Fibroblast of the aortic adventitia (primary cell): ENCODE measurements at places on chromosomes 12 and 14. TPM values are rescaled to one million over a fixed set of nuclear protein-coding genes. Genes with fewer than 3 reads are reported as not detected.

DNA sequence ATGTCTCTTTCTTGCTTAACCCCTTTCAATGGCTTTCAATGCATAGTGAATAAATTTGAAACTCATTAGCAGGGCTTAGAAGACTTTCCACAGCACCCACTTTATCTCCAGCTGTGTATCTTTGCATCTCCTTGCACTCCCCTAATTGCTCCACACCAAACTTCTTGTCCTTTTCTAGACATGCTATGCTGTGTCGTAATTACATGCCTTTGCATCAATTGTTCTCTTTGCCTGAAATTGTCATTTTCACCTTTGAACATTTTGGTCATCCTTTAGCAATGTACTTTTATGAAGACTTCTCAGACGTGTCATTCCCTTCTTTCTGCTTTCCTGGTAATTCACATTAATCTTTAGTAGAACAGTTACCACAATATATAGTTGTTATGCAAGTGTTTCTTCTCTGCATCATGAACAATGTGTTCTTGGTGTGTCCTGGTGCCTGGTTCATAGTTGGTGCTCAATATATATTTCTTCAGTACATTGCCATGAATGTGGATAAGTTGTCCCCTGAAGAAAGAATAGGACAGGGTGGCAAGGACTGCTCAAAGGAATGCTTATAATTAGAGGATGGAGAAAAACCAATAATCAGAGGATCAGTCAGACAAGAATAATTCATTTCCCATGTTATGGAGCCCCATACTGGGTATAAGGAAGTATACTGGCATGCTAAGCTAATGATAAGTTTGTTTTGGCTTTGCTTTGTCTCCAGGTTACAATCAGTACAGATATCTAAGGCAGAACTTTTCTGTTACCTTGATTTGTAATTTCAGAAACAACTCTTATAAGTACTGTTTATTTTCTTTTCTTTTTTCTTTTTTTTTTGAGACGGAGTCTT is 27.2 kb downstream of the ARF6 start:
- no peak for DNase-seq

DNA sequence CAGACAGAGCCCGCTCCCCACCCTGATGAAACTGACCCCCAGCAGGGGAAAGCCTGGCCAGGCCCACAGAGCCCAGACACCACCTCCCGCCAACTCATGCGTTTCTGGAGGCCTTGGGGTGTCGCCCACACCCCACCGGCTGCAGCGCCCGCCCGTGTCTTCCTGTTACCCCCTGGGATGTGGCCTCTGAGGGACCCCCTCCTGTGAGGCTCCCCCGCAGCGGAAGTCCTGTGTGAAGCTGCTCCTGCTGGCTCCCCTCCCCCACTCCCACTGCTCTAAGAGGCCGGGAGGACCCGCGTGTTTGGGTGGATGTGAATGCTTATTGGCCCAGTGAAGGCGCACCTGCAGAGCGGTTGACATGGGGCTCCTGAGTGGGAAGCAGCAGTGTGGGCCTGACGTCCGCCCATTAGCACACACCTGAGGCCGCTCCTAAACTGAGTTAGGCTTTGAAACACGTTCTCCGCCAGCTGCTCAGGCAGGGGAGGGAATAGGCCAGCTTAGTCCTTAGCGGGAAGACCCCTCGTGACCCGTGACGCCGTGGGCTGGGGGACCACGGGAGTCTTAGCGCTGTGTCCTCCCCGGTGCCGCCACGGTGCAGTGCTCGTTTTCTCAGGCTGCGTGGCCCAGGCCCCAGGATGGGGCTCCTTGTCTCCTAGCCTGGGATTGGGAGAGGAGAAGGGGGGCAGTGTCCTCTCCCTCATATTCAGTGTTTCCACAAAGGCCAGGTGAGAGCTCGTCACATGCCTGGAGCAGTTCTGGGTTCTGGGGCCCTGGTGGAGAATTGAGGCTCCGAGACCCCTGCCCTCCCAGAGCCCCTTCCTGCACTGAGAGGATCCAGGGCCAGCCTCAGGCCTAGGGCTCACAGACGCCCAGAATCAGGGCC is 323.4 kb upstream of the SFSWAP start:
- no peak for DNase-seq

DNA sequence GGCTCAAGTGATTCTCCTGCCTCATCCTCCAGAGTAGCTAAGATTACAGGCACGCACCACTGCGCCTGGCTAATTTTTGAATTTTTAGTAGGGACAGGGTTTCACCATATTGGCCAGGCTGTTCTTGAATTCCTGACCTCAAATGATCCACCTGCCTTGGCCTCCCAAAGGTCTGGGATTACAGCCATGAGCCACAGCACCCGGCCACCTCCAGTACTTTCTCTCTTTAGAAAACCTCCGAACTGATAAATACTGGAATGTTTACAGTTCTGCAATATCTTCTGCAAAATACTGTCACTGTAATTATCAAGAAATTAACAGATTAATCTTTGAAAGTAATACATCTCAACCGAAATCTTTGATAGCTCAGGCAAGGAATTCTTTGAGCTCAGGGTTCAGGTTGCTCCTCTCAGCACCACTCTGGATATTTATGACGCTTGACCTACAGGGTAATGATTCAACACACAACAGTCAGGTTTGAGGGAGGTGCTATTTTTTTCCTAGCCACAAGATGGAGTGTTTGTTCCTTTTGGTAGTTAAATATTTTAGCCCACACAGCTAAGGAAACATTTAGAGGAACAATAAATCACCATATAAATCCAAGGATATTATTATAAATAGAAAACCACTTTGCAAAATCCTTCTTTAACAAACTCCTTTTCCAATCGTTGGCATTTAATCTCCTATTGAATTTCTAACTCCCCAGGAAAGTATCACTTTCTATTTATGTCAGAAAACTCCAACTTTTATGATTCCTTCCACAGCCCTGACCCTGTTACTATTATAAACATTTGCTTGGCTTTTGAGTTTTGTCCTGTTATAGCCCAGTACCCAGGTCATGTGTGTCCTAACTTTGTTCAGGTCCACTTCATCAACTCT is 48.6 kb upstream of the GTF2A1 start:
- peak; percentile 82 for DNase-seq

CLEC1B gene
- total RNA-seq, result not detected in 2 replicates

- DNase-seq, result no peak
Measured at GRCh38 chr12:92056290-92056689, 89.4 kb downstream of the BTG1 start.

DNA sequence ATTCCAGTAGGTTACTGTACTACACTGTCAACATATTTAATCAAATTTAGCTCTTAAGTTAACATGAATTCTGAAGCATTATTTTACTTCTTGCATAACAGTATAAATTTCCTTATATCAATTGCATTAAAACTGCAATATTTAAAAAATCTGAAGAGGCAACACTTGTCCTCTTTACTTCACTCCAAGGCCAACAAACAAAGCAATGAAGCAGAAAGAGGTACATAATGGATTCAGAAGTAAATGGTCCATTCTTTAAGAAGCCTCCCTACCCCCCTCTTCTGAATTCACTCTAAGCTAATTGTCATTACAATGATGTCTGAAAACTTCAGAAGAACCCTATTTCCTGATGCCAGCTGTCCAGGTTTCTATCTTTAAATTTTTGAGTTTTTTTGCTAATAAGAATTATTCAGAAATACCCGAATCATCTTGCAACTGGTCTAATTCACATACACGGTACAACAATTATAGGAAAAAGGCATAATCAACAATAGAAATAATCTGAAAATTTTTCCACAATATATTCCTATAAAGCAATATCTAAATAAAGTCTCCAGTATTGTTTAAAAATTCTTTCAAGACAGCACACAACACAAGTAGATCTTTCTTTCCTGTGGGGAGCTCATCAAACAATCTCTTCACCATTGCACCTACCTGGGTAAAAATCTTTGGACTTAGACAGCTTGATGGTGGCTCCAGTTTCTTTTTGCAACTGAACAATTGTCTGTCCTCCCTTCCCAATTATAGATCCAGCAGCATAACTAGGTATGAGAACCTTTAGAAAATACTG is 2.9 kb downstream of the NOVA1 start:
- DNase-seq, result no peak

GRCh38 chr12:110498984-110499706 is 2.8 kb downstream of the VPS29 start:
- DNase-seq, result peak; percentile 30

GRCh38 chr14:105322791-105323556 is 8.4 kb downstream of the PACS2 start:
- DNase-seq, result no peak

- DNase-seq, result no peak
Measured at GRCh38 chr14:52043690-52044089, 25.2 kb downstream of the NID2 start.

GRCh38 chr12:108638141-108638827 is 4.6 kb upstream of the SELPLG start:
- no peak for DNase-seq

DNA sequence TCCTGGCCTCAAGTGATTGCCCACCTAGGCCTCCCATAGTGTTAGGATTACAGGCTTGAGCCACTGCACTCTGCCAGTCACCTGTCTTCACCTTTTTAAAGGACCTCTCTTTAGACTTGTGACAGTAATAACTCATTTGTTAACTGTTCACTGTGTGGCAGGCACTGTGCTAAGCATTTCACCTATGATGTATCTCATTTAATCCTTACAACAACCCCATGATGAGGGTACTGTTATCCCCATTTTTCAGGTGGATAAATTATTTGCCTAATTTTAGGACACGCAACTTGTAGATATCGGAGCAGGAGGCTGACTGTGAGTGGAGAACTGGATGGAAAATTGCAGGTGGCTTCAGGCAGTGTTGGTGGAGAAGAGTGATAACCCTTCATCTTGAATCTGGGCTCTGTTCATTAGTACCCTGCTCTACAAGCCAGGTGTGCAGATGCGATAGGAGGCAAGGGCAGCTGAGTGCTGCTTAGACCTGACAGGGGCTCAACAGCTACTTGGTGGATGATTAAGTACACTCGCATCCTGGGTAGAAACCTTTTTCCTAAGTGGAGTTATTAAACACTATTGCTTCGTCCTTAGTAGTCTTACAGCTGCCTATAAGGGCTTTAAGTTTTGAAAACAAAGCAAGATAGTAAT is 2.7 kb downstream of the TCTN1 start:
- no peak for DNase-seq

DYRK4 gene
- total RNA-seq, result 12.8 and 34.2 TPM in 2 replicates

DNA sequence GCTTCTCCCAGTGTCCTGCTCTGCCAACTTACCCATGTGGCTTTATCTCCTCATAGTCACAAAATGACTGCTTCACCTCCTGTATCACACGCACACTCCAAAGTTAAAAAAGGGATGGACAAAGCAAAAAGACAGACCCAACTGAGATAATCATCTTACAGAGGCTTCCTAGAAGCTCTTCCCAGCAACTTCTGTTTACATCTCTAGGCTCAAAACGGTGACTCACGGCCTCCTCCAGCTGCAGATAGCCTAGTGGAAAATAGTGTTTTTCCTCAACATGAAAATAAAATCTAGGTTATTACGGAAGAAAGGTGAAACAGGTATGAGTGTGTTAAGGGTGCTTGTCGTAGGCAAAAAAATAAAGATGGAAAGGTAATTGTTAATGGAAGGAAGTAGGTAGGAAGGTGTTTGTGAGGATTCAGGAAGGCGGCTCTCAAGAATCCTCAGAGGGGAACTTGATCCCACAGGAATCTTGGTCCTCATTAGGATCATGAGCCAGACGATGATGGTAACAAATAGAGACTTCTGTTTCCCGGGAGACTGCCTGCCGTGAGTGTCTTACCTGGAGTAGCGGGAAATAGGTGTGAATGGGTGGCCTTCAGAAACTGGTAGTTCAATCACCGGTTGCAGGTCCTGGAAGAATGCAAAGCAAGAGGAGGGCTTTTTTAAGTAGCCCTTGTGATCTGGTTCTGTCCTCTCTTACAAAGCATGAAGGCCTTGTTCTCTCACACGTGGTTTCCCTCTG is 487.5 kb upstream of the TMEM132C start:
- DNase-seq, result no peak

DNA sequence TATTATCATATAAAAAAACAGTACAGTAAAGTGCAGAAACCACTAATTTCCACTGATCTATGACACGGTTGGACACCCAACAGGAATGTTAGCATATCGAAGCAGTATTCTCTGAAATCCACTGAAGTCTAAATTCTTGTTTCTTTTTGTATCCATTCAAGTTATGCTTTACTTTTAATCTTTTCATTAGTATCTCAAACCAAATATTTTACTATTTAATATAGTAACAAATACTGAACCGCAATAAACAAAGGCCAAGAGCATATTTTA is 41.1 kb downstream of the ATXN2 start:
- peak; percentile 11 for DNase-seq

GRCh38 chr14:89012282-89013097 is 188.0 kb downstream of the TTC8 start:
- no peak for DNase-seq

- DNase-seq, result peak; percentile 85
Measured at GRCh38 chr14:34462132-34462893, at the start of gene SPTSSA. Gene SPTSSA (minus strand): TSS chr14:34462240. CDS start chr14:34462207, 33 bp downstream.

DNA sequence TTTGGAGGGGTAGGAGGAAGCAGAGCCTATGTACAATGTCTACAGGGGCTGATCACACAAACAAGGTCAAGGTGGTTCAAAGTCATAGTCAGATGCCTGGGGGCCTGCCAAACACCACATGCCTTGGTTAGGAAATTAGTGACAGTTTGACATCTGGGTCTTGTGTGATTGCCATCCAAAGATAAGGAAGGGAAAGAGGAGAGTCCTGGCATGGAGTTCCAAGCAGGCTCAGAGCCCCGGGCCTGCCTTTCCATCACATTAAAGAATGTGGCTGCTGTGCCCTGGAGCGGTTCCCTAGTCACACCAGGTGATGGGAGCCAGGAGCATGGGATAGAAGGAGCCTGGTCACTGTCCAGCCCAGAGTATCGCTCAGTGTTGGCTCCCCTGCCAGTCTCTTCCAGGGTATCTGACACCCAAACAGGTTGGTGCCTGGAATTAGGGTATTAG is 53.6 kb upstream of the BCL2L14 start:
- DNase-seq, result no peak

- peak; percentile 25 for DNase-seq
Measured at GRCh38 chr12:15644700-15645099, 144.5 kb downstream of the EPS8 start.

DNA sequence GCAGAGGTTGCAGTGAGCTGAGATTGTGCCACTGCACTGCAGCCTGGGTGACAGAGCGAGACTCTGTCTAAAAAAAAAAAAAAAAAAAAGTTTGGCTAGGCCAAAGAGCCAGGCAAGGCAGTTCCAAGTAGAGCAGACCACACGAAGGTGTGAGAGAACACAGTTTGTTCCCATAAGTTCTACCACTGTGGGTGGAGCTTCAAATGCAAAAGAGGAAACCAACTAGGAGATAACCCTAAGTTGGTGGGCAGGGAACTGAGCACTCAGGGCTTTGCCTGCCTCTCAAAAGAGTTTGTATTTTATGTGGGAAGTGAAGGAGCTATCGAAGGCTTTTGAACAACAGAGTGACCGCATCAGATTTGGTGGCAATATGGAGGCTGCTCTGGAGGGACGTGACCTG is 15.1 kb downstream of the SOCS2 start:
- no peak for DNase-seq

- DNase-seq, result peak; percentile 87
Measured at GRCh38 chr12:77402716-77403115, 337.3 kb upstream of the E2F7 start.

KLRC2 gene
- not detected in 2 replicates for total RNA-seq

GRCh38 chr14:71003156-71003555 is 95.9 kb downstream of the PCNX1 start:
- no peak for DNase-seq

GDF3 gene
- total RNA-seq, result not detected in 2 replicates

GRCh38 chr12:69925291-69925690 is 100.3 kb downstream of the MYRFL start:
- DNase-seq, result no peak

KRT85 gene
- not detected in 2 replicates for total RNA-seq
